Activated CD8-positive, alpha-beta T cell treated with anti-CD3 and anti-CD28 coated beads, Interleukin-2, amount 10 ng/mL, durations not matched to agents 7 days and 5 days (primary cell): ENCODE measurements at places on chromosomes 2 and 18. TPM values are rescaled to one million over a fixed set of nuclear protein-coding genes. Genes with fewer than 3 reads are reported as not detected.

The CD28 gene
- total RNA-seq, result 27.2 TPM

DNA sequence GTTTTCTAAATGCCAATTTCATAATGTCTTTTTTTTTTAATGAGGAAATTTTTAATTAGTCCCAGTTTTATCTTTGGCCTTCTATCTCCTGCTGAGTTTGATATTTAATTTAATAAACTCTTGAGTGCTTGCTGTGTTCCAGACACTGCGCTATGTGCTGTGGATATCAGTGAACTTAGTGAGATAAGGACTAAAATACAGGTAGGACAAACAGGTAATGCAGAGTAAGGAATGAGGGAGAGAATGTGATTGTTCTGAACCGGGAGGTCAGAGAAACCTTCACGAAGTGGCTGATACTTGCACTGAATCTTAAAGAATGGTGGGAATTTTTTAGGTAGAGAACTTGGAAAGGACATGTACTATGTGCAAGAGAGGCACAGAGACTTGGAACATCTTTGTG lies 28.2 kb downstream of the TTC27 start:
- no peak for DNase-seq

GRCh38 chr2:45578056-45578843 lies 32.8 kb downstream of the SRBD1 start:
- peak; percentile 32 for DNase-seq

DNA sequence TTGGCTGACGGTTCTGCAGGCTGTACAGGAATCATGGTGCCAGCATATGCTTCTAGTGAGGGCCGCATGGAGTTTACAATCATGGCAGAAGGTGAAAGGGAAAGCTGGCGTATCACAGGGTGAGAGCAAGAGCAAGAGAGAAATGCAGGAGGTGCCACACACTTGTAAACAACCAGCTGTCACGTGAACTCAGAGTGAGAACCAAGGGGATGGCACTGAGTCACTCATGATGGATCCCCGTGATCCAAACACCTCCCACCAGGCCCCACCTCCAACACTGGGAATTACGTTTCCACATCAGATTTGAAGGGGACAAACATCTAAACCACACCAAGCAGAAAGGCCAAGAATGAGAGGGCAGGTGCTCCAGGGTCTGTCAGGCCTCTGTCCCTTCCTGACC lies 185.0 kb upstream of the PID1 start:
- DNase-seq, result no peak

The LYPD6 gene
- not detected for total RNA-seq

GRCh38 chr2:150167711-150168110 lies 319.8 kb downstream of the RND3 start:
- DNase-seq, result no peak

- DNase-seq, result no peak
These were observed 33.5 kb downstream of the MGAT5 start for GRCh38 chr2:134287323-134287722.

DNA sequence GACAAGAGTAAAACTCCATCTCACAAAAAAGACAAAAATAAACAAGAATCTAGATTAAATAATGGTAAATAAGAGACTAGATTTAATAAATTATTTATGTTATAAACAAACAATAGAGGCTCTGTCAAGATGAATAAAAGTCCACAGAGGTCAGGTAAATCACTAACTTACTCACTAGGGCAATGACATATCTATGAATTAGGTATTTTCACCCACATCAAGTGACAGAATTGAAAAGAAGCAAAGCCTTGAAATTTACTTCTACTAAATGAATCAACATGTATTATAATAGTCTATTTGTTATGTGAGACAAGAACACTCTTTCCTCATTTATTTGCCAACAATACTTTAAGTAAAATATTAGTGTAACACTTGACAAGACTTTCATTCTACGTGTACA lies 41.7 kb downstream of the FBXO11 start:
- no peak for DNase-seq

- DNase-seq, result no peak
These were observed 167.1 kb upstream of the KYNU start for GRCh38 chr2:142710336-142710735.

The GKN1 gene
- total RNA-seq, result not detected

The SP100 gene
- total RNA-seq, result 309 TPM

The SLC14A1 gene
- 2.4 TPM for total RNA-seq

The GLI2 gene
- total RNA-seq, result 2.2 TPM

DNA sequence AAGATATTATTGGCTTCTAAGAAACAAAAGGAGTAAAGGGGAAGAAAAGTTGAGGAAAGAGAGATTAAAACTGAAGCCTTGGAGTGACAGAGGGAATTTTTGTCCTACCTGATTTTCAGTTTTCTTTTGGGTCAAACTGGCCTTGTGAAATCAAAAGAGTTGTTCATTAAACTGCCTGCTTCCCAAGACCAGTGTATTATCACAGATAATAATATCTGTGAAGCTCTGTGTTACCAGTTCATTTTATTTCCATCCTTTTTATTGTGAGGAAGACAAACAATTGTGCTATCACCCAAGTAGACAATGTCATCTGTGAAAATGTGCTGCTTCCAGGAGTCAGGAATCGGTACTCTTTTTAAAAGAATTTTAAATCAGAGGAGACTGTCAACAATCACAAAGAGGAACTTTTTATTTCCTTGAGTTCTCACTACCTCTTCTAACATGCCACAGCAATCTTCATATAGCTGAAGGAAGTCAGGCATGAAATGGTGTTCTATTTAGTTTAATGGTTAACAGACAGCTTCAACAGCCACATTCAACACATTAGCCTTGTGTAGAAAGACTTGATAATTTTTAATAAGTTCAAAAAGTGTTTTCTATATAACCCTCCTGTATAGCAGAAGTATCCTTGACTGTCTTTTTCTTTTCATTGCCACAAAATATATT lies 554.8 kb downstream of the PIK3C3 start:
- no peak for DNase-seq

- no peak for DNase-seq
These were observed 5.9 kb upstream of the GULP1 start for GRCh38 chr2:188285774-188286173.

The DNER gene
- total RNA-seq, result not detected

DNA sequence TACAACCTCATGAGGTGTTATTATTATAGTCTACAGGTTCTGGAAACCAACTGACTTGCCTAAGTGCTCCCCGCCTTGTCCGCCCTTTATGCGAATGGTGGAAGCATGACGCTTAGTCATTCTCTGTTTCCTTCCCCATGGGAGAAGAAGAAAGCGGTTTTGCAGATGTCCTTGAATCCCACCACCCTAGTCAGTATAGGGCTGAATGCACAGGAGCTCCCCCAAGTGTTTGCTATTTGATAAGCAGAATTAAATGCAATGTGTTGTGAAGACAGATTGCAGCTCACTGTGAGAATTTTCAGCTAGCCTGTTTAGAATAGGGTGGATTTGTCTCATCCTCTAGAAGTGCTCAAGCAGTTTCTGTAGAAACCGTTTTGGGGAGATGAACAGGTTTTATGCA lies 652.0 kb downstream of the DCC start:
- DNase-seq, result no peak

- no peak for DNase-seq
These were observed 629.9 kb upstream of the ACVR2A start for GRCh38 chr2:147214914-147215313.

The ACYP2 gene
- 9.6 TPM for total RNA-seq

- DNase-seq, result no peak
These were observed 93.9 kb downstream of the RHOB start for GRCh38 chr2:20540587-20541293.

- DNase-seq, result no peak
These were observed 79.4 kb upstream of the MAP4K3 start for GRCh38 chr2:39516347-39517101.

DNA sequence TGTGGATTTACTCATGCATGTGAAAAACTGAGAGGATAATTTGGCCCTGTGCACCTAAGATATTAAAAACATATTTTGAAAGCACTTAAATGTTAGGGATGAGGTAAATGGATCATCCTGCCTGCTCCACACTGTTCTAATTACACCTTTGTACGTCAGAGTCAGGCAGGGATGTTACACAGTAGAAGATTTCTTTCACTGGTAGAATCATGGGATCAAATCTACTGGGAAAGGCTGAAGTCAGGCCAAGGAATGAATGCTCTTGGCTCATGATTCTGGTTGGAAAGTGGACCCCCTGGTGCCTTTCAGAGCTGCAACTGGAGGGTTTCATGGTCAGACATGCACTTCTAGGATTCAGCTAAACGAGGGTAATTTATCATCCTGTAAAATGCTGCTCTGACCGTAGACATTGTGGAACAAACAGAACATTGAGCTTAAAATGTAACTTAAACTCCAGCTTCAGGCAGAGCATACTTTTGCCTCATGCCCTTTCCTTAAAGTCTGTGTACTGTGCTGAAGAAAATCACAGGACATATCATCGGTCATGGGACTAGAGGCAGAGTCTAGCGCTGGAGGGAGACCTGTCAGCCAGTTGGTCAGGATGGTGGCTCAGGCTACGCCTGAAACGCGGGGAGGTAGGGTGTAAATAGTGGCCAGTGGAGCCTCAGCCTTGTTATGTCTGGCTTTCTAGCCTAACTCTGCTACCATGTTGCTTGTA lies 4.9 kb downstream of the KCNE4 start:
- no peak for DNase-seq

The NEUROD1 gene
- not detected for total RNA-seq

The CRACDL gene
- total RNA-seq, result 0.97 TPM

DNA sequence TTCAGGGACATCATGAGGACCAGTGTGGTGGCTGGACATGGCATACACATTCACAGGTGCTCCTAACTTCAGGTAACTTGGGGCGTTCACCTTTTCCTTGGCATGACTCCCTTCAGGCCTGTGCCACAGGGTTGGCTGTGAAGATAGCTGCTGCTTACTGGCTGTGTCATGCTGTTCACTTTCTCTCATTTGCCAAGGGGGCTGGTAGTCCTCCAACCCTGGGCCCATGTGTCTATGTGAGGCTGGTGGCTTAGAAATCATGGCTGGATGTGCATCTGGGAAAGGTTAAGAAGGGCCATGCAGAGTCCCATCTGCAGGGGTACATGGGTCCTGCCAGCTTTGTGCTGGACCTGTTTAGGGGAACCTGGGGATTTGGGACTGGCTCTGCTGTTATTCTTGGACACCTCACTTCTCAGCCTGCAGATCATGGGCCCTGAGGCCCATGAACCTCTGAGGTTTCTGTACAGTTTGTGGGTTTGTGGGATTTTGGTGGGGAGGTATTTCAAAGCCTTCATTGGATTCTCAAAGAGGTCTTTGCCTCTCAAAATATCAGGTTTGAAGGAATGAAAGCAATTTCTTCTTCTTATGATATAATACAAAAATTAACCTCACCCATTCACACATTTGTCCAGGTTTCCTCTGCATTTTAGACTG lies 62.9 kb downstream of the FHOD3 start:
- no peak for DNase-seq

GRCh38 chr18:2902327-2902726 lies 55.5 kb downstream of the EMILIN2 start:
- DNase-seq, result no peak

The FBLN7 gene
- total RNA-seq, result 0.91 TPM

The EGR4 gene
- total RNA-seq, result not detected

- no peak for DNase-seq
These were observed 212.5 kb downstream of the SETBP1 start for GRCh38 chr18:44893045-44893706.
